ENCODE measurements at places on chromosomes 16 and 17.

- DNase-seq = peak; percentile 27
These were observed 4.0 kb downstream of the LYRM1 start for GRCh38 chr16:20904507-20905081.

DNA sequence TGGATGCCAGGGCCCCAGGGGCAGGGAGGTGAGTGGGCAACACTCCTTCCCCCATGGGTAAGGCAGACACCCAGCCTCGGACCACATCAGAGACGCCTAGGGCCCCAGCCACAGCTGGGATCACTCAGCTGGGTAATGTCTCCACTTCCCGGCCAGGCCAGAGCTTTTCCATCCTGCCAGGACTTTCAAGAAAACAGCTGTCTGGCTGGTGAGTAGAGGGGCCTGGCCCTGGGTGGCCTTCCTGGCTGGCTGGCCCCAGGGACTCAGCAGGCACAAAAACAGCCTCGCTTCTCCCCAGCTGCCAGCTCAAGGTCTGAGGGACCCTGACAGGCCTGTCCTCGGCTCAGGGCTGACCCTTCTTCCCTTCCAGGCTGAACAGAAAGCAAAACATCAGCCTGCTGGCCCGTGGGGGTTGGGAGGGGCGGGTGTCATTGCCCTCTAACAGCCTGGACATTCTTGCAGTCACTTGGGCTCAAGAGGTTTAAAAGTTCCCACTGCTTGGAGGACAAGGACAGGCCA, 45.3 kb upstream of the JPH3 start:
- DNase-seq = no peak

GRCh38 chr16:25033852-25034251, 18.7 kb upstream of the ARHGAP17 start:
- no peak for DNase-seq

GRCh38 chr17:6476810-6477179, 32.5 kb downstream of the PIMREG start:
- DNase-seq = no peak

- no peak for DNase-seq
These were observed 12.1 kb downstream of the CDR2L start for GRCh38 chr17:74999523-74999922.

- DNase-seq = peak; percentile 70
These were observed 3.1 kb downstream of the EVI2A start for GRCh38 chr17:31318298-31318801.

DNA sequence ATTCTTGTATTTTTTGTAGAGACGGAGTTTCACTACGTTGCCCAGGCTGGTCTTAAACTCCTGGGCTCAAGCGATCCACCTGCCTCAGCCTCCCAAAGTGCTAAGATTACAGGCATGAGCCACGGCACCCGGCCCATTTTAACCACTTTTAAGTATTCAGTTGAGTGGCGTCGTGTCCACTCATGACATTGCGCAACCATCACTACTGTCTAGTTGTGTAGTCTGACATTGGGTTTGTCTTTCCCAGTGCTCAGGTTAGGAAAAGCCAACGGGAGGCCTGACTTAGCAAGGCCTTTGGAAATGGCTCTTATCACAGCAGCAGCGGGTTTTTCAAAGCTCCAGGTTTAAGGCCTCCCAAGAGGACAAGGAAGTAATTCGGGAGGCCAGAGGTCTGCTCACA, 58.7 kb downstream of the LITAF start:
- DNase-seq = no peak

GRCh38 chr17:65055280-65055707, 1.2 kb downstream of the GNA13 start:
- no peak for DNase-seq

GRCh38 chr17:66941249-66941648, 23.3 kb upstream of the CACNG4 start:
- no peak for DNase-seq

DNA sequence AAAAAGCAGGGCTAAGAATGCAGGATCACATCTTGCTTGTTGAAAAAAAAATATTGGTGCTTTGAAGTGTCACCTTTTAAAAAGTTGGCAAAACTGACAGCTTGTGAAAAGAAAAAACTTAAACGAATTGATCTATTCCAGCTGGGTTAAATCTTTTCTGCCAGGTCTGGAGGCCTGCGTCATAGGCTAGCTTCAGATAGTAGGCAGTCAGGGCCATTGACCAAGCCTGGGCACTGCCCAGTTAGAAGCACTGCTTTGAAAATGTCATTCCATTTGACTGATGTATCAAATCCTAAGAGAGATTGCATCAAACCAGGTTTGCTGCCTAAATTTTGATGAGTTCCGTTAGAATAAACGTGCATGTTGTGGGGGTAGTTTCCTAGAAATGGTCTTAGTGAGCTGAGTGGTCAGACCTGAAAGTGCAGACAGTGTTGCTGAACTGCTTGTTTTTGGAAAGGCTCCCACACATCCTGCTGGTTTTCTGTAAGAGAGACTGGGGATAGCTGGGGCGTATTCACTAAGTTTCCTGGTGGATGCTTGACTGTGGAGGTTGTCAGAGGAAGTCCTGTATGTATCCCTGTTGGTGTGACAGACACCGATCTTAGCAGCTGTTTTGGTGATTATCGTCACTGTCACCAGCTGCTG, 38.8 kb downstream of the NUP88 start:
- no peak for DNase-seq

DNA sequence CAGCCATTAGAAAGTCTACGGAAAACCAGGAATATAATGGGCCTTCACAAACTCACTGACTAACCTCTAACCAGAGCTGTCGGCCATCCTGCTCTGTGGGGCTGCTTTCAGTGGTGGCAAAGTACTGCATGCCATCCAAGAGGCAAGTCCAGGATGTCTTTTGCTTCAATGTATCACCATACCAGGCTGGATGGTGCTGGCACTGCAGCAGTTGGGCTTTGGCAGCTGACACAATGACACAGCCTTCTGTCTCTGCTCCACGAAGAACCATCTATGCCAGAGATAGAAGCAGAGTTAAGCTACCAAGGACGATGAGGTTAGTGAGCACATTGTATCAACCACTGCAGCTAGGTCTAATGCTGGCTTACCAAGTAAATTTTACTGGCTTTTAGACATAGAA, 9.7 kb upstream of the RSKR start:
- DNase-seq = no peak

DNA sequence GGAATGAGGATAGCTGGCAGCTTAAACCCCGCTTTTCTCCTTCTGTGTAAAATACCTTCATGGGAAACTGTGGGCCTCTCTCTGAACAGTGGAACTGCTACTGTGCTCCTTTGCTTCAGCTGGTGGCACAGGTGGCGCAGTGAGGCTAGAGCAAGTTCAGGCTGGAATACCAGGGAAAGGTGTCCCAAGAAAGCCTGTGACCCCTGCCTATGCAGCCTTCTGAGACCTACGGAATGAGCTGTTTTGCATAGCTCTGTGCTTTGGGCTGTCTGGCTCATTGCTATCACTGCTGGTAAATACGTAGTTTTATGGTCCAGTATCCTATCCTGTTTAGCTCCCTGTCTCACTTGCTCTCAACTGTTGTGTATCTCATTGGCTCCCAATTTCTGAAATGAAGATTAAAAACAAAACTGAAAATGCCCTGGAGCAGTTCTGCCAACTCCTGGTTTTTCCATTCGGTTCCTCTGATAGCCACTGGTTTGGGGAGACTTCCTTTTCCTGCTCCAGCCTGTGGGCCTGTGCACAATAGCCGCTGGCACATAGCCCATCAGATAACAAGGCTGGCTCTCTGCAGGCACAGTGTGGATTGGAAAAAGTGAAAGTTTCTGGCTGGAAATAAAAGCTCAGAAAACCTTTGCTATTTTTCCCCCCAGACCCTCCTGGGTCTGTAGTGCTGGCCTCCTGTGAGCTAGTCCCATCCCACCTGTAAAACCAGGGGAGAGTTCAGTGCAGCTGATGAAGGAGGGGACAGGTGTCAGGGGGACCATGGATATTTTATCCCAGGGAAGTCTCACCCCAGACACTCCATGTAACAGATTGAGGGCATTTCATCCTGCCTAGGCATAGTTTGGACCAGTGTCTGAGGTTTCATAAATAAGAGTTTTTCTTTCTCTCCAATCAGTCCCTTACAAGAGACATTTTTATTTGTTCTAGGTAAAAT, 24.0 kb downstream of the LIMD2 start:
- DNase-seq = no peak

DNA sequence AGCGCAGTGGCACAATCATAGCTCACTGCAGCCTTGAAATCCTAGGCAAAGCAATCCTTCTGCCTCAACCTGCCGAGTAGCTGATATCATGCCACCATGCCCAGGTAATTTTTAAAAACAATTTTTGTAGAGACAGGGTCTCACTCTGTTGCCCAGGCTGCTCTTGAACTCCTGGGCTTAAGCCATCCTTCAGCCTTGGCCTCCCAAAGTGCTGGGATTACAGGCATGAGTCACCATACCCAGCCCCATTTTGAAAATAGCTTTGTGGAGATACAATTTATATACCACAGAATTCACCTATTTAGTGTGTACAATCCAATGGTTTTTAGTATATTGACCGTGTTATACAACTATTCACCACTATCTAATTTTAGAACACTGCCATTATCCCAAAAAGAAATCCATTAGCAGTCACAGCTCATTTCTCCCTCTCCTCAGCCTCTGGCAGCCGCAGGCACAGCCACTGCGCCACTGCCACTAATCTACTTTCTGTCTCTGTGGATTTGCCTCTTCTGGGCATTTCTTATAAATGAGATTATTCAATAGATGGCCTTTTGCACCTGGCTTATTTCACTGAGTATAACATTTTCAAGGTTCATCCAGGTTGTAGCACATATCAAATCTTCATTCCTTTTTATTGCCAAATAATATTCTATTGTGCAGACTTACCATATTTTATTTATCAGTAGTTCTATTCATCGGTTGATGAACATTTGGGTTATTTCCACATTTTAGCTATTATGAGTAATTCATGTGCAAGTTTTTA, 6.5 kb downstream of the RNF157 start:
- no peak for DNase-seq

GRCh38 chr16:24359490-24359889, 103.4 kb downstream of the CACNG3 start:
- DNase-seq = no peak

- no peak for DNase-seq
These were observed 19.6 kb downstream of the AKAP10 start for GRCh38 chr17:19958023-19958422.

GRCh38 chr17:42743595-42744282, 1.1 kb downstream of the EZH1 start:
- DNase-seq = no peak

- no peak for DNase-seq
These were observed 103.8 kb upstream of the NOL11 start for GRCh38 chr17:67613961-67614360.

DNA sequence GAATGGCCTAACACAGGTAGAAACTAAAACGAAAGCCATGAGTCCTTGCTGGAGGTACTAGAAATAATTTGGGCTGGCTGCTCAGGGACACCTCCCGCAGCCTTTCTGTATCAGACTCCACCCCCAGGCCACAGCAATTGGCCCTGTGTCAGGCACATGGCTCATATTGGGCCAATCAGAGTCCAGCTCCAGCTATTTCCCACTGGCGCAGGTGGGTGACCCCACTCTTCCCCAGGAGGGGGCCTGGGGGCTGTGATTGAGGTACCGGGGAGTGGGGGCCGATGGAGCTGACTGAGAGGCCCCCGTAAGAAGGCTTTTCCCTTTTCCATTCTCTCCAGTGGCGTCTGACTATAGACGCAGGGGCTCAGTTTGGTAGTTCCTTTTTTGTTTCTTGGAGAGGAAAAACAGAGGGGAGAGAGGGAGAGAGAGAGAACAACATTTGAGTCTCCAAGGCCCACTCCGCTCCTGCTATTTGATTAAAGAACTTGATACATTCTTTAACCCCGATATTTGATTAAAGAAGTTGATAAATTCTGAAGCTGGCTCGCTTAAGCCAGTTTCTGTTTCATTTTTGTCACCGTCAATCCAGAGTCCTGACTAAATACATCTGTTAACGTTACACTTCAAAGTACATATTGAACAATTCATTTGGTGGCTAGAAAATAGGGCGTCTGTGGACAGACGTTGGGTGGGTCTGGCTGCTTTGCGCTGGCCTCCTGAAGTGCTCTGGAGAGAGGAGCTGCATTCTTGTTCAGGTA, 26.3 kb downstream of the FOXL1 start:
- DNase-seq = peak; percentile 51

DNA sequence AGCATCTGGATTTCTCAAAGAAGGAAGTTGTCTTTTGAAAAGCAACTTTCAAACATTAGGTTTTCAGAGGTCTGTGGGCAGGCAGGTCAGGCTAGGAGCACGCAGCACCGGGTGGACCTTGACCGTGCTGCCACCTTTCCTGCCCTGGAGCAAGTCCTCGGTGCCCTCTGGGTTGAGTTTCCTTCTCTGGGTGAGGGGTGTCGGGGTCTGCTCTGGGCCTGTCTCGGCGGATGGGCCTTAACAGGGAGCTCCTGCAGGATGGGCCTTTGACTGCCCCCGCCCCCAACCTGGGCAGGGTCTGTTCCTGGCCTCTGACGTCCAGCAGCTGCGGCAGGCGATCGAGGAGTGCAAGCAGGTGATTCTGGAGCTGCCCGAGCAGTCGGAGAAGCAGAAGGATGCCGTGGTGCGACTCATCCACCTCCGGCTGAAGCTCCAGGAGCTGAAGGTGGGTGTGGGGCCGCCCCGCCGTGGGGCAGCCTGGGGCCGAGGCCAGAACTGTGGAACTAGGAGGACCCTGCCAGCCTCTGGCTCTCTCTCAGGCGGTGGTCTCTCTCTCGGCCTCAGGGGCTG, 8.7 kb downstream of the DEF8 start:
- no peak for DNase-seq

- DNase-seq = no peak
These were observed 80.7 kb downstream of the PLD6 start for GRCh38 chr17:17125136-17126084.

GRCh38 chr17:72812823-72813222, 279.7 kb downstream of the SLC39A11 start:
- no peak for DNase-seq

- peak; percentile 77 for DNase-seq
These were observed 331 bp upstream of the CCDC92B start for GRCh38 chr17:2749784-2750181.

DNA sequence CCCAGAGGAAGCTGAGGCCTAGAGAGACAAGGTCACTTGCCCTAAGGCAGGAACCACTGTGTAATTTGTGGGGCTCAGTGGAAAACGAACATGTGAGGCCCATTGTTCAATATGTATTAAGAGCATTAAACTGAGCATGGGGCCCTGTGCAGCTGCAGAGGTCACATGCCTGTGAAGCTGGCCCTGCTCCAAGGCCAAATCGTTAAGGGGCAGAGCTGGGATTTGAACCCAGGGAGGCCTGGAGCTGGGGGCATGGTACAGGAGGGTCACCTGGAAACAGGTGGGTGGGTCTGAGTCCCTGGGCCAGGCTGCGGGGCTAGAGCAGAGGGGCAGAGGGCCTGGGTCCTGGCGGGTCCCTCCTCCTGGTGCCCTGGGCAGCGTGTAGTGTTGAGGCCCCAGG, 19.7 kb downstream of the C16orf74 start:
- no peak for DNase-seq

DNA sequence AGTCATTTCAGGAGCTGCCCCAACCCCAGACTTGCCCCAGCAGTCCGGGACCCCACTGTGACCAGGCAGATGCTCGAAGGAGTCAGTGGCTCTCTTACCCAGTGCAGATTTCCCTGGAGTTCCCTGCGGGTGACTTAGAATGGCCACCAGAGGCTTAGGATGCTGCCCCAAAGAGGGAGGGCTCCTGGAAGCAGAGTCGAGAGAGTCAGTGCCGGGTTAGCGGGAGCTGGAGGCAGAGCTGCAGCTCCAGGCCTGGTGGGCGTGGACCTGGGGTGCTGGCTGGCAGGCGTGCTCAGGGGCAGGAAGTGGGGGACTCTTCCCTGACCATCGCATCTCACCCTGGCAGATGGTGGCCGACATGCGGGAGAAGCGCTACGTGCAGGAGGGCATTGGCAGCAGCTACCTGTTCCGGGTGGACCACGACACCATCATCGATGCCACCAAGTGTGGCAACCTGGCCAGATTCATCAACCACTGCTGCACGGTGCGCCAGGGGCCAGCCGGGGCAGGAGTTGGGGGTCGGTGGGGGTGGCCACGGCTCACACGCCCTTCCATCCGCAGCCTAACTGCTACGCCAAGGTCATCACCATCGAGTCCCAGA, 1.6 kb upstream of the HSD3B7 start:
- no peak for DNase-seq

All from activated CD4-positive, alpha-beta T cell treated with anti-CD3 and anti-CD28 coated beads for 48 hours (primary cell).